Stimulated activated CD4-positive, alpha-beta T cell treated with anti-CD3 and anti-CD28 coated beads, Interleukin-1b, Interleukin-23, amount 100 ng/mL, for 24 hours (primary cell): ENCODE measurements at places on chromosomes 6 and 20.

DNA sequence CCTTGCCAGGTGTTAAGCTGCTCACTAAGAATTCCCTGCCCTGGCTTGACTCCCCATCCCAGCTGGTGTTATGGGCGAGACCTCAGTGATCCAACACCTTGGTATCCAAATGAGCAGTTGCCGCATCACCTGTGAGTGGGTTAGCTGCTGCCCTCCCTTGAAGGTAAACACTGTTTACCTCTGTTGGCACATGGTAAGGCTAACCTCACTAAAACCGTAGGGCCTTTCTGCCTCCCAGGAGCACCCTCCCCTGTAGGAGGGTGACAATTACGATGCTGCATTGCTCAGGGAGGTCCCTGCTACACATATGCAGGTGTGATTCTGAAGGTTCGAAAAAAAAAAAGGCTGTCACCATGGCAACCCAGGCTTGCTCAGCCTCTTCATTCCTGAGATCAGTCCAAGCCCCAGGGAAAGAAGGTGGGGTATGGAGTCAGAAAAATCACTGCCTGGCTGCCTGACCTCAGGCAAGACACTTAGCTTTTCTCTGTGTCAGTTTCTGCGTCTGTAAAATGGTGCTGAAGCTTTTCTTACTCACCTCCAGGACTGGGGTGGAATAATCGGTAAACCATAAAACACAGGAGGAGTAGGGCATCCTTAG lies 19.5 kb downstream of the PNPLA1 start:
- no peak for DNase-seq

GRCh38 chr6:129623008-129623732 lies 86.8 kb downstream of the ARHGAP18 start:
- DNase-seq = no peak

GRCh38 chr6:154289818-154290508 lies 66.6 kb downstream of the IPCEF1 start:
- no peak for DNase-seq

- no peak for DNase-seq
Observed at GRCh38 chr6:85240787-85241385, 209.0 kb upstream of the NT5E start.

- DNase-seq = no peak
Observed at GRCh38 chr6:9307187-9307586, 871.8 kb upstream of the SLC35B3 start.

DNA sequence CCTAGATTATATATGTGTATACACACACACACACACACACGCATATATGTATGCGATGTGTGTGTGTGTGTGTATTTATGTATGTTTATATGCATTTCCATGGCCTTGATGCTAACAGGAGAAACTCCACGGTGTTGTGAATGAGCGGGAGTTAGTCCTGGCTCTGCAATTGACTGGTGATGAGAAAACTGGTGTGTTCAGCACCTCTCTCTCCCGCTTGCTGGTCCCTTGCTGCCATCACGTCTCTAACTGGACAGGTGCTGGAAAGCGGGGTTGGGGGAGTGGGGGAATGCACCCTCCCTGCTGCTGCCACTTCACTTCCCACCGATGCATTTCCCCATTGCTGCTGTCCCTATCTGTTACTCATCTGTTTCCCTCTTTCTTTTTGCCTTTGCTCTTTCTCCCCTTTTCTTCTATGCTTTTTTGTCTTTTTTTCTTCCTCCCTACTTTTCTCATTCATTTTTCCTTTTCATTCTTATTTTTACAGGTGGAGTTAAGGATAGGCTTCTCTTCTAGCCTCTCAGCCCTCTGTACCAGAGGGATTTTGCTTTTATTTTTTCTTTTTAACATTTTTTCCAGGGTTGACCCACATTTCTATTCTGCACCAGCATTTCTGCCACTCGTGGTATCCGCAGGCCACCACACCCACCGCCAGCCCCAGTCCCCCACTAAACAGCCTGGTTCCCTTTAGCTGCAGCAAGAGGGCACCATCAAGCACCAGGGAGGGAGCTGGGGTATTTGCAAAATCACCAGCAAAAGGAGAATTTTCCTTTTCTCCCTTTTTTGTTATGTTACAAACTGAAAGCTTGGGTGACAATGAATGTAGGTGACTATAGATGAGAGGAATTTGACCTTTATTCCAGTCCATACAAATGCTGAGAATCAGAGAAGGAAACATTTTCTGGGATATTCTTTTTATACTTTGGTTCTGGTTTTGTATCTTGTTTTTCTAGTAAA lies 115.6 kb downstream of the TCP11 start:
- DNase-seq = no peak

- DNase-seq = no peak
Observed at GRCh38 chr20:63100926-63101699, 94.3 kb upstream of the BHLHE23 start.

- DNase-seq = no peak
Observed at GRCh38 chr6:81896525-81897503, 144.3 kb upstream of the TENT5A start.

DNA sequence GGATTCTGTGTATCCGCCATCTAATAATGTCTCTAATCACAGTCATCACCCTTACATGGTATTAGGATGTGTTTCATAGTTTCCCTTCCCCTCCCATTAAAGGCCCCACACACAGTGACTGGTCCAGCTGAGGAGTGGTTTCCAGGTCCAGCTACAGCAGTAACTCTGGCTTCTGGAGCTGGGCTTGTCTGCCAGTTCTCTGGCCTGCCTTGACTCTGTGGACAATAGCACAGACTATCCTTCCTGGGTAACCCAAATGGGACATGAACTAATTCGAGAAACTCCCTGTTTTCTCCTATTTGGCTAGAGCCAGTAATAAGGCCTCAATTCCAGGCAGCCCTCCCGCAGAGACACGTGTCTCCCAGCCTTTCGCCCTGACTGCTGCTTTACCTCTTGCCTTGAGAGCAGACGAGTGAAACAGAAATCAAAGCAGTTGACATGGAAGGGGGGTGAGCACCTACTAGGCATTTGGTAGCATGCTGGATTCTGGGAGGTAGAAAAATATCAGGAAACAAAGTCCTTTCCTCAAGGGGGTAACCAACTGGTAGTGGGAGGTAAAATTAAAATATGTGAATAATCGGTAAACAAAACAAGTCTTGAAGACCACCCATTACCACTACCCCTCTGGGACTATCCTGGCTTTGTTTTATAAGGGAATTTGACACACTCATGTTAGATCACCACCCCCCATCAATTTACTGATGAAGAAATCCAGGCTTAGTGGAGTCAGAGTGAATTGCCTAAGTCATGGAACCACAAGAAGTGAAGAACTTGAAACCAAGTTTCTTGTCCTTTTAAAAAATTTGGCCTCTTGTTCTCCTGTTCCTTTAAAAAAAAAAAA lies 1.2 kb downstream of the TRAF3IP2 start:
- DNase-seq = no peak

- DNase-seq = peak; percentile 11
Observed at GRCh38 chr20:10553326-10553984, 118.3 kb downstream of the SLX4IP start.

GRCh38 chr6:42407379-42407778 lies 44.3 kb downstream of the TRERF1 start:
- no peak for DNase-seq

DNA sequence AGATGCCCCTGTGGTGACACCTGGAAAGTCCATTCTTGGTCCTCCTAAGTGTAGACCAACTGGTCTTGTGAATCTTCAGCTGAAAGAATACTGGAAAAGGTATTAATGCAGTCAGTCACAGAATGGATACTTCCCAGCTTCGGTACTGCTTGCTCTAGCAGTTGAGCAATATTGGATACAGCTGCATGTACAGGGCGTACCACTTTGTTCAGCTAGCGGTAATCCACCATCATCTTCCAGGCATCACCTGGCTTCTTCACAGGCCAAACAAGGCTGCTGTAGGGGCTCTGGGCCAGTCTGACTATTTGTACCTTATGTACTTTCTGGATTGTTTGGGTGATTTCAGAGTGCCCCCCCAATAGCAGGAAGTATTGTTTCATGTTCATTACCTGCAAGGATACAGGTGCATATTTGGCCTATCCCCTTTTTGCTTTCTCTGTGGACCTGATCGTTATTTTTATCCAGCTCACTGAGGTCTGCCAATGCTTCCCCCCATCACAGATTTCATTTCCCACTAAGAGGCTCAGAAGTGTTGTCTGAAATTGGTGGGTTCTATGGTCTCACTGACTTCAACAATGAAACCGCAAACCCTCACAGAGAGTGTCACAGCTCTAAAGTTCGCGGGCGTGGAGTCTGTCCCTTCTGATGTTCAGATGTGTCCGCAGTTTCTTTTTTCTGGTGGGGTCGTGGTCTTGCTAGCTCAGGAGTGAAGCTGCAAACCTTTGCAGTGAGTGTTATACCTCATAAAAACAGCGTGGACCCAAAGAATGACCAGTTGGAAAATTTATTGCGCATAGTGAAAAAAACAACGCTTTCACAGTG lies 52.2 kb downstream of the TRIM27 start:
- no peak for DNase-seq

GRCh38 chr6:142784344-142784743 lies 160.6 kb downstream of the HIVEP2 start:
- DNase-seq = no peak

DNA sequence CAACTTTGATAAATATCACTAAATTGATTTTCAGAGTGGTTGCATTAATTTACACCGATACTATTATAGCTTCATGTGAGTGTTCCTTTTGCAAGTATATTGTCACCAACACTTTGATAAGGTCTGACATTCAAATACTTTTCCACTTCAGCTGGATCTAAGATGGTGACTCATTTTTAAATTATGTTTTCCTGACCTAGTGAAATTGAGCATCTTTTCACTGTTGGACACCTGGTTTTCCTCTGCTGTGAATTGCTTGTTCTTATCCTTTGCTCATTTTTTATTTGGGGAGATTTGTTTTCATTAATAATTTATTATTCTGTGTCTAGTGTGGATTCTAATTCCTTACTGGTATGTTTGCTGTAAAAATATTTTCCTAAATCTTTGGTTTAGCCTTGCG lies 85.2 kb upstream of the PRDM1 start:
- DNase-seq = no peak

GRCh38 chr6:160755165-160755564 lies 53.1 kb downstream of the PLG start:
- DNase-seq = no peak

GRCh38 chr6:20367743-20368485 lies 33.8 kb upstream of the E2F3 start:
- no peak for DNase-seq

- no peak for DNase-seq
Observed at GRCh38 chr6:160227038-160227768, 31.4 kb downstream of the SLC22A2 start.

DNA sequence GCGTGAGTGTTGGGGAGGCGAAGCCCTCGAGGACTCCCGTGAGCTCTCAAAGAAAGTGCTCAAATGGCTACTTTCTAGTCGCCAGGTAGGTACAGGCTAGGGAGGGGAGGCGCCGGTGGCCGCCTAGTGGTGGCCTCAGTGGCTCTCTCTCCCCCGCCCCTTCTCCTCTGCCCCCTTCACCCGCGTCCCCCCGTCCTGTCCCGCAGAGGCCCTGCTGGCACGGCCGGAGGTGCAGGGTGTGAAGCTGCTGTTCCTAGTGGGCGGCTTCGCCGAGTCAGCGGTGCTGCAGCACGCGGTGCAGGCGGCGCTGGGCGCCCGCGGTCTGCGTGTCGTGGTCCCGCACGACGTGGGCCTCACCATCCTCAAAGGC lies 16.3 kb downstream of the ADISSP start:
- DNase-seq = no peak

- peak; percentile 33 for DNase-seq
Observed at GRCh38 chr6:125995972-125996580, 9.7 kb downstream of the TRMT11 start.

GRCh38 chr20:35617397-35618262 lies 2.0 kb downstream of the SPAG4 start:
- DNase-seq = no peak

GRCh38 chr6:51352506-51353029 lies 533.9 kb downstream of the TFAP2B start:
- no peak for DNase-seq

DNA sequence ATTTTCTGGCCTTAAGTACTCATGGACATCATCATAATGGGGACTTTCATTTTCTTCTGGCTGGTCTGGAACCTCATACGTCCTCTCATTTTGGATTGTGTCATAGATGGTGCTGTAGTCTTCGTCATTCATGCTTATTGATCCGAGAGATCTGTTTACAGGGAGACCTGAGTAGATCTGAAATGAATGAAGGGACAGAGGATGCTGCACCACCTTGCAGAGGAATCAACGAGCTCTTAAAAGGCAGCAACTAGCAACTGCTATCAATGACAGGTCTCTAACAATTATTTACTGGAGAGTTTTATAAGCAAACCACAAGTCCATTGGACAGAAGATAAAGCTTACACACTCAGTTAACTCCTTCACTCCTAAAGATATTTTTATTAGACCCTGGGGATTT lies 49.7 kb upstream of the ENPP4 start:
- no peak for DNase-seq

DNA sequence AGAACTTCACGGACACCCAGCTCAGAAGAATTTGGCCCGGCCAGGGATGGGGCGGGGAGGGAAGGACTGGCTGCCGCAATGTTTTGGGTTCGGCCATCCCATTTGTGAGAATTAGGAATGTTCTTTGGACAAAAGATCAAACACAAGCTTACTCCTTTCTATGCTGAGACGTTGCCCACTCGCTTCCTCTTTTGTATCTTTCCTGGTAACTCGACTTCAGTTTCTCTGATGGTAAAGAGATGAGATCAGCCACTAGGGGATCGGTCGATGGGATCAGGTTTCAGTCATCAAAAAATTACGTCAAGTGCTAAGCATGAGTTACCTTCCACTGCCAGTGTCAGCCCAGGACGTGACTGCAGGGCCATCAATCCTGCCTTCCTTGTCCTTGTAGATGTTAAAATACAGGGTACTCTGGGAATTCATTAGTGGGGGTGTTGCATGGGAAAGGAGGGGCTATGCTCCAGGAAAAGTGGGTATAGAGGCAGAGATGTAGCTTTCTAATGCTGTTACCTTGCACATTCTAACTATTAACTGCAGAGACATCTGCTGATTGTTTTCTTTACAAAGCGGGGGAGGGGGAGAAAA lies 190.2 kb downstream of the TSHZ2 start:
- DNase-seq = no peak

DNA sequence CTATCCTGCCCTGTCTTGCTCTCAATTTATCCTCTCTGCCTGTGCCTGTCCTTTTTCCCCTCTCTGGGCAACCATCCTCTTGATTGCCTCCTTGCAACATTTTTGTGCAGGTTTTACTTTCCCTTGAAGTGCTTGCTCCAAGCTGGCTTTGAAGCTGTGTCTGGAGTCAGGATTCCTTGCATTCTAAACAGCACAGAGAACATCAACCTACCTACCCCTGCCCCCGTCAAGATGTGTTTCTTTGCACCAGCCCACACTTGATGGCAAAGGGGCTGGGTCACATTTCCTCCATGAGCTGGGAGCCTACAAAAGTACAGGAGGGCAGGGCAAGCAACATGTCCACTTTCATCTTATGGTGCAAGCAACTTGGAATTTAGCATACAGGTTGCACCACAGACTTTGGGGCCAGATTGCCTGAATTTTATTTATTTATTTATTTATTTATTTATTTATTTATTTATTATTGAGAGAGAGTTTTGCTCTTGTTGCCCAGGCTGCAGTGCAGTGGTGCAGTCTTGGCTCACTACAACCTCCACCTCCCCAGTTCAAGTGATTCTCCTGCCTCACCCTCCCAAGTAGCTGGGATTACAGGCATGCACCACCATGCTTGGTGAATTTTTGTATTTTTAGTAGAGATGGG lies 206.3 kb downstream of the COL19A1 start:
- no peak for DNase-seq
